ENCODE measurements at places on chromosomes 3 and 15.

- no peak for DNase-seq
Observed at GRCh38 chr3:114746502-114746901, 400.6 kb downstream of the ZBTB20 start.

DNA sequence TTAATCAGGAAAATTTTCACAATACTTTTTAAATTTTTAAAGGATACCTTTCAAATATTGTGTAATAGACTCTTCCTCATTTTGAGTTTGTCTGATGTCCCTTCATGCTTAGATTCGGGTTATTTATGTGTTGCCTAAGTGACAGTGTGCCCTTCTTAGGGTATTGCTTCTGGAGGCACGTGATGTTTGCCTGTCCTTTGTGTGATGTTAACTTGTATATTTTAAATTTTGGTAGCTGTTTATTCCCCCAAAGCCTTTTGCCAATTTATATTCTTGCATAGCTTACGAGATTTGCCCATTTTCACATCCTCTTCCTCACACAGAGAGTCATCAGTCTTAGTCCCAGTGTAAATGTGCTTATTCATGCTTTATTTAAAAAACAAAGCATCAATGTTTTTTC lies 433.1 kb downstream of the EPHB1 start:
- DNase-seq, result no peak

DNA sequence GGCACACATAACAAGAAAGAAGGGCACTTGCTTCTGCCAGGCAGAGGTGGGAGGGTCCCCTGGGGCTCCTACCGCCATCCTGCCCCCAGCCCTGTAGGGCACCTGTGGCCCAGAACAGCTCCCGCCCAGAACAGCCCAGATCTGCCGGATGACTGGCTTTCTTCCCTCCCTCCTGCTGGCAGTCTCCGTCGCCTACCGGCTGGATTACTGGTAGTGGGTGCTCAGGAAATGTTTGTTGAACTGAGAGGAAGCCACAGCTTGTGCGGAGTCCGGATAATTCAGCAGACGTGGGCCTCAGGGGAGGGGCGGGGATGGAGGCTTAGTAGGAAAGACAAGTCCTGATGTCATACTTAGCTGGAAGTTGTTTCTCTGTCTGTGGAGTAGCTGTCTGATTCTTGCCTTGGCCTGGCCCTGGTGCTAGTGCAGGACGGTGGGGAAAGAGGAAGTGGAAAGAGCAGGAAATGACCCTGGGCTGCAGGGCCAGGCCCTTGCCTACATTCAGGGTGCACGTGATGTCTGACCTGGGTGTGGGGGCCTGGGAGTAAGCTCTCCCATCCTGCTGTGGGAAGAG lies 6.7 kb downstream of the CCDC9B start:
- peak; percentile 68 for DNase-seq

DNA sequence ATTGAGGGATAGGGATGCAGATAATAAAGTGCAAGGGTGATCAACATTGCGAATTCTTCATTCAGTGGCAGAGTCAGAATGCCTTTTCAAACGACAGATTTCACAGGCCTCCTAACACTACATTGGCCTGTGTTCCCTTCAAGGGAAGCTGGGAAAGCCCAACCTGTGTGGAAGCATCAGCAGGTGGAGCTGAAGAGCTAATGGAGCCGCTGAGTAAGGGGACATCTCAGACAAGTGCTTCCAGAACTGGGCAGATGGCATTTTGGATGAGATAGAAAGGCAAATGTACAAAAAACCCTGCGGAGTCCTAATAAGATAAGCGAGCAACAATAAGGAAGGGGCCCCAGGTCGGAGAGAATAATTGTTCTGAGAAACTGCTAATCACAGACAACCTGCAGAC lies 8.5 kb upstream of the SLC24A5 start:
- no peak for DNase-seq

- no peak for DNase-seq
Observed at GRCh38 chr3:140499114-140499757, 178.6 kb upstream of the TRIM42 start.

Measured in posterior cingulate gyrus (tissue), 11 donors.